ENCODE measurements at places on chromosomes 2 and 18.

DNA sequence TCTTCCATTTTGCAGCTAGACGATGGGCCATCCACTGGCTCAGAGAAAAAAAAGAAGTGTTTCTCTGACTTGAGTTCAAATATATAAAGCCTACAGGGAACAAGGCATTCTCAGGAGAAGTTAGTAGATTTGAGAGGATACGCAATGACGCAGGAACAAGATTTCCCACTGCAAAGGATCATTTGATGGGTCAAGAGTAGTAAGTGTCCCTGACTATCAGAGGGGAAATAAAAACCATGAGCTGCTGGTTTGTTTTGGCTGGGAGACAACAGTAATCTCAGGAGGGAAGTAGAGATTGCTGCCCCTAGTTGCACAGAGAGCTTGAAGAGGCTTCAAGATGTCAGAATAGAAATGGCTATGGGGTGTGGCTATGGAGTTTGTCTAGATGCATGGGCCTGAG lies 22.3 kb upstream of the MYO1B start:
- no peak for DNase-seq

DNA sequence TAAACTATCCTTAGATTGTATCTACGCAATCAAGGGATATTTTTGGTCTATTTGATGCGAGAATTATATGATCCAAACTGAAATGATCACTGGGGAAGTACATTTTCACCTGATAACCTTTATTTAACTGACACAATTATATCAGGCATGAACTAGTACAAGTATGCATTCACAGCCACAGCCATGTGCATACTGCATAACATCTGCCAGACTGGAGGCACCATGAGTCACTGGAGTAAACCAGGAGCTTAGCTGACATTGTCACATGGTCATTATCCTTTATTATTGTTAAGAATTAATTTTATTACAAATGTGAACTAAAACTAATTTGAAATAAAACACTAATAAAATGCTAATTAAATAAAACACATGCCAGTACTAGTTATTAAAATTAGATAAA lies 1127.1 kb downstream of the DPP10 start:
- DNase-seq: no peak

GRCh38 chr18:8742387-8743361 lies 37.3 kb downstream of the MTCL1 start:
- DNase-seq: no peak

- no peak for DNase-seq
Measured at GRCh38 chr2:122692400-122693083, 937.1 kb downstream of the TSN start.

- no peak for DNase-seq
Measured at GRCh38 chr2:157173740-157174184, 83.7 kb upstream of the GALNT5 start.
